ENCODE measurements at places on chromosomes 3 and 15. TPM values are rescaled to one million over a fixed set of nuclear protein-coding genes. Genes with fewer than 3 reads are reported as not detected.

DNA sequence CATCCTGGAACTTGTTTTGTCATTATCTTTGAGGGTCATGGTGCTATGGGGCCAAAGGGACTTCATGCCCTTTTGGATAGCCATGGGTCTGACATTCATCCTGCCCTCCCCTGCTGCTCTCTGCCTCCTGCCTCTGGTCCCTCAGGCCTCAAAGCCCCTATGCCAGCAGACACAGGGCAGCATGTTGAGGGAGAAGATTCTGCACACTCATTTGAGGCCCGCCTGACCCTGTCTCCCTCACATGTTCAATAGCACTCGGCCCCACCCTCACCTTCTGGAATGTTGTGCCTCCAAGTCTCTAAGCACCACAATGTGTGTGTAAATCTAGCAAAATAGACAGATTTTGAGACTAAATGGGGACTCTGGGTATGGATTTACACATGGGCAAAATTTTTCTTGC lies 178.7 kb upstream of the ANKRD28 start:
- DNase-seq = peak; percentile 60
- no peaks in the 10 kb centered on the region for H3K27me3 ChIP-seq
- no peak overlapping the region for H3K27ac ChIP-seq
- H3K4me3 ChIP-seq = no peak overlapping the region
- H3K4me1 ChIP-seq = no peaks in the 10 kb centered on the region

DNA sequence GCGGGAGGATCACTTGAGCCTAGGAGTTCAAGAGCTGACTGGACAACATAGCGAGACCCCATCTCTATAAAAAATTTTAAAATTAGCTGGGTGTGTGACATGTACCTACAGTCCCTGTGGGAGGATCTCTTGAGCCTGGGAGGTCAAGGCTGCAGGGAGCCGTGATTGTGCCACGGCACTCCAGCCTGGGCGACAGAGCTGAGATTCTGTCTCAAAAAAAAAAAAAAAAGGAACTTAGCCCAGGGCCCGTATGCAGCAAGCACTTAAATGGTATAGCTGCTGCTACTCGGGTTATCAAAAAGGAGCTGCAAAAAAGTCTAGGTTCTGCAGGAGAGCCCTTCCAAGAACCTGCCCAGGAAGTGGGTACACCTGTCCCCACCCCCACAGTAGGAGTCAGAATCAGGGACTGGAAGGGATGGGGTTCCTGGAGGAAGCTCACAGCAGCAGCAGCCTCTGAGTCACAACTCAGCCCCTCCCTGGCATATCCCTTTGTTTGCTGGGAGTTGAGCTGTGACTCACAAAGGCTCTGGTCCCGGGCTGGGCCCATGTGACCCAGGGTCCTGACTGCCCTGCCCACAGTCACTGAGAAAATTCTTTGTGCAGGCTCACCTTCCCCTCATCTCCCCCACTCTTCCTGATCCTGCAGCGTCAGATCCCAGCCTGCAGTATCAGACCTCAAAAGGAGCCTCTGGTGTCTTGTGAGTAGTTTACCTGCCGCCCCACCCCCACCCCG lies at the start of gene SPATA12:
SPATA12 (plus strand) TSS at position 576 of the 733 bp plus-strand sequence. CDS start 13,031 bp downstream, outside the sequence.
- no peak within 1 kb of the TSS for H3K4me3 ChIP-seq
- DNase-seq = no peak
- no peaks in the 10 kb centered on the region for H3K36me3 ChIP-seq
- H3K27ac ChIP-seq = peak within 1 kb of the TSS; percentile 80

DNA sequence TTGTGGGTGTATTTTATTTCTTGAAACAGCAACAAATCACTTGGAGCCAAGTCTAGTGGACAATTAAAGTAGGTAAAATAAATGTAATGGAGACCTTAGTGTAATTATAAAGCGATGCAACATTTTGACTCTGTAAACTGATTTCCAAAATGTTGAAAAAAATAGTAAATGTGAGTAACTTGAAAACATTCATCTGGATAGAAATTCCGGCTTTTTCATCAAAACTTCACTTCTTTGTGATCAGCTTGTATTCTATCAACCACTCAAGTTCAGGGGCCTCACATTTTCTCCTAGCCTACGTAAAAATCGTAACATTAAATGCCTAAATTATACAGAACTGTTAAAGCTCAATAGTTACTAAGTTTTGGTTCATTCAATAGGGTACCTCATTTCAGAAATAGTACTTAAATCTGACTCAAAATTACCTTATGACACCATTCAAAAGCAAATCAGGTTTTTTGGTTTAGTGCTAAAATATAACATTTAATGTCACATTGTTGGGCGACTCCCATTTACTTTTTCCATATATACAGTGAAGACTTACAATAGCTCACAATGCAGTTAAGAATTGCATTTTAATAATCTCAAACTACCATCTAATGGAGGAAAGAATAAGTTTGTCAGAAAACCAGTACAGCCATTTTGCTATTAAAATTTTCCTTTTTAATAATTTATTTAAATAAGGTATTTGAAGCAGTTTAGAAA lies 12.7 kb downstream of the CCNL1 start:
- H3K27me3 ChIP-seq = no peaks in the 10 kb centered on the region
- peaks cover 100% of the 10 kb centered on the region for H3K36me3 ChIP-seq
- DNase-seq = no peak
- no peak overlapping the region for H3K27ac ChIP-seq

- no peak overlapping the region for H3K27ac ChIP-seq
- H3K36me3 ChIP-seq = no peaks in the 10 kb centered on the region
- DNase-seq = no peak
- no peak overlapping the region for H3K4me3 ChIP-seq
- no peaks in the 10 kb centered on the region for H3K27me3 ChIP-seq
These were observed 63.1 kb upstream of the UBE3A start for GRCh38 chr15:25501828-25502446.

Gene MYEF2
- total RNA-seq = 20.0 TPM

Gene GPR62
- 0.42 TPM for total RNA-seq

- H3K27ac ChIP-seq = no peak within 1 kb of the TSS
- H3K27me3 ChIP-seq = no peaks in the 10 kb centered on the region
- H3K4me3 ChIP-seq = no peak within 1 kb of the TSS
- no peaks in the 10 kb centered on the region for H3K36me3 ChIP-seq
- H3K4me1 ChIP-seq = no peaks in the 10 kb centered on the region
- DNase-seq = no peak
These were observed at the start of gene USP50 for GRCh38 chr15:50546566-50546965. USP50 (minus strand) TSS chr15:50546666; CDS start chr15:50546525, 141 bp downstream.

Gene ZNF80
- total RNA-seq = not detected

DNA sequence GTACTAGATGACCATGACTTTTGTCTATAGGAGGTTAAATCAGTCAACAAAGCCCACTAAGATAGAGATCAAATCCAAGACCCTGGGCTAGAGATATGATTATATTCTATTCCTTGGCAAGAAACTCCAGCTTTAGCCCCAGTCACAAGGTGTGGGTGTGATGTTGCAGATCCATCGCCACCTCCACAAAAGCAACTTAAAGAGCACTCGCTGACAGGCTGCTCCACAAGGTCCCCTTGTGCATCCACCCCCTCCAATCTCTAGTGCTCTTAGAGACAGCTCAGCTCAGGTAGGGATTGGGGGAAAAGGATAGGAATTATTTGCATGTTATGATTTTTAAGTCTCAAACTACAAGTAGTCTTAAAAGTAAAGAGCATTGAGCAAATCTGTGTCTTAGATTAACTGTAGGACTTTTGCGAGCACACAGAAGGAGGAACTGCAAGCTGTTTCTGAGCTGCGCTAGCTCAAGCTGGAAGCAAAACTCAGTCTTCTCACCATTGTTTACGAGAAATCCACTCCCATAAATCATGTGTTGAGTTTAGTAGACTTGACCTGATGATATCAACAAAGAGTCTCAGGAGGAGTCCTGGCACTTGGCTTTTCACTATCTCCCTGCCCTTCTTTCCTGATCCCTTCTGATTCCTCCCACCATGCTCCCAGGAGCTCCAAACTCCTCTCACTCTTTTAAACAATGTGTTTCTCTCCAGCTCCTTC lies 177.6 kb downstream of the STAC start:
- H3K36me3 ChIP-seq = no peaks in the 10 kb centered on the region
- H3K4me1 ChIP-seq = no peaks in the 10 kb centered on the region
- DNase-seq = no peak
- no peak overlapping the region for H3K4me3 ChIP-seq

DNA sequence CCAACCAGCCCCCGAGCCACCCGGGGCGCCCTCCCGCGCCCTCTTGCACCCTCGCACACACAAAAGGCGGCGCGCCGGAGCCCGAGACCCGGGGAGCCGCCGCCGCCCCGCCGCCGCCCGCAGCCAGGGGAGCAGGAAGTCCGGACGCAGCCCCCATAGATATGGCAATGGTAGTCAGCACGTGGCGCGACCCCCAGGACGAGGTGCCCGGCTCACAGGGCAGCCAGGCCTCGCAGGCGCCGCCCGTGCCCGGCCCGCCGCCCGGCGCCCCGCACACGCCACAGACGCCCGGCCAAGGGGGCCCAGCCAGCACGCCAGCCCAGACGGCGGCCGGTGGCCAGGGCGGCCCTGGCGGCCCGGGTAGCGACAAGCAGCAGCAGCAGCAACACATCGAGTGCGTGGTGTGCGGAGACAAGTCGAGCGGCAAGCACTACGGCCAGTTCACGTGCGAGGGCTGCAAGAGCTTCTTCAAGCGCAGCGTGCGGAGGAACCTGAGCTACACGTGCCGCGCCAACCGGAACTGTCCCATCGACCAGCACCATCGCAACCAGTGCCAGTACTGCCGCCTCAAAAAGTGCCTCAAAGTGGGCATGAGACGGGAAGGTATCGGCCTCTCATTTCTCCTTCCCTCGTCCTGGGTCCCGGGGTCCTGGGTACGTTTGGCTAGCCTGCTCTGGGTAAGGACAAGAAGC lies 1.6 kb downstream of the NR2F2 start:
- peak overlapping the region; percentile 94 for H3K27ac ChIP-seq
- peak overlapping the region; percentile 82 for H3K4me3 ChIP-seq
- peaks cover 13% of the 10 kb centered on the region for H3K4me1 ChIP-seq

DNA sequence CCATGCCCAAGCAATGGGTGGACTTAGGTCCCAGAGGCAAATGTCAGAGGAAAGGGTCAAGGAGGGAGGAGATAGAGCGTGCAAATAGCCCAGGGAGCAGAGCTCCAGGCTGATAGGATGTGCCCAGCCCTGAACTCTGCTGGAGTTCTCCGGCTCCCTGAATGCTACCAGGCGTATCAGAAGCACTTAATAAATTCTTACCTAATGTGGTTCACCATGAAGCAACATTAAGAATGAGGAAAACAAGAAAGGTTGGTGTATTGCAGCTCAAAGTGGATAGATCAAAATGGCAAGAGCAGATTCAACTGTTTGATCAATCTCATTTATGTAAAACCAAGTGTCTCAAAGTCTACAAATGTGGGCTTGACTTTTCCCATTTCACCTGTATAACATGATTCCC lies 38.3 kb downstream of the PXYLP1 start:
- H3K27ac ChIP-seq = no peak overlapping the region
- no peaks in the 10 kb centered on the region for H3K4me1 ChIP-seq
- no peak for DNase-seq
- H3K4me3 ChIP-seq = no peak overlapping the region

GRCh38 chr3:30819067-30819798 lies 75.2 kb downstream of the GADL1 start:
- H3K4me3 ChIP-seq = no peak overlapping the region
- H3K27ac ChIP-seq = peak overlapping the region; percentile 63
- no peak for DNase-seq
- H3K4me1 ChIP-seq = peaks cover 16% of the 10 kb centered on the region
- no peaks in the 10 kb centered on the region for H3K27me3 ChIP-seq

Gene SNX33
- 47.0 TPM for total RNA-seq

Data from esophagus muscularis mucosa (tissue), 4 donors.